ENCODE measurements at places on chromosomes 2 and 18. TPM values are rescaled to one million over a fixed set of nuclear protein-coding genes. Genes with fewer than 3 reads are reported as not detected.

- no peak for DNase-seq
Observed at GRCh38 chr2:128305555-128306080, 13.1 kb downstream of the HS6ST1 start.

DNA sequence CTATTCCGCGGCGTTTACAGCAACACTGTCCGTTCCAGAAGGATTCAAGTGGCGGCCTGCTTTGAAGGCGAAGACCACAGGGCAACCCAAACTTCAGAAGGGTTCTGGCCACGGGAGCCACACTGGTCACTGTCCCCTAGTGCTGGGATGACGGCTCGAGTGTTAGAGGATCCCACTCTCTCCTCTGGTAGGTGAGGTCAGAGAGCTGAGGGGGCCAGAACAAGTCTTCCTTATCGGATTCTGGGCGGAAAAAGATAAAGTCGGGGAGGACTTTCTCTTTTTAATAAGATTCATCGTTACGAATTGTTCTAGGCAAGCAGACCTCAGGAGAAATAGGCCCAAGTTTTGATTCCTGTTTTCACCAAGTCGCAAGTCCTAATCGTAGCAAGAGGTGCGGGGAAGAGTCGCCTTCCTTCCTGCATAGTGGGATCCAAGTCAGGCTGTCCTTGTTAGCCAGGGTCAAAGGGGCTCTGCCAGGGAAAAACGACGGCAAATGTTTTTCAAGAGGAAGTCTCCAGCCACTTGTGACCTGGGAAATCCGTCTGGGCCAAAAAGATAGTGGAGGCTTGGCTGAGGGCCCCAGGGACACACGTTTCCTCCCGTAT, 864 bp upstream of the MYL12A start:
- DNase-seq: peak; percentile 39

Gene EFR3B
- 1.5 TPM for total RNA-seq

GRCh38 chr18:21180588-21180987, 61.4 kb upstream of the GREB1L start:
- no peak for DNase-seq

Gene IAH1
- 87.1 TPM for total RNA-seq

GRCh38 chr2:180385601-180386201, 378.6 kb upstream of the CWC22 start:
- DNase-seq: no peak

DNA sequence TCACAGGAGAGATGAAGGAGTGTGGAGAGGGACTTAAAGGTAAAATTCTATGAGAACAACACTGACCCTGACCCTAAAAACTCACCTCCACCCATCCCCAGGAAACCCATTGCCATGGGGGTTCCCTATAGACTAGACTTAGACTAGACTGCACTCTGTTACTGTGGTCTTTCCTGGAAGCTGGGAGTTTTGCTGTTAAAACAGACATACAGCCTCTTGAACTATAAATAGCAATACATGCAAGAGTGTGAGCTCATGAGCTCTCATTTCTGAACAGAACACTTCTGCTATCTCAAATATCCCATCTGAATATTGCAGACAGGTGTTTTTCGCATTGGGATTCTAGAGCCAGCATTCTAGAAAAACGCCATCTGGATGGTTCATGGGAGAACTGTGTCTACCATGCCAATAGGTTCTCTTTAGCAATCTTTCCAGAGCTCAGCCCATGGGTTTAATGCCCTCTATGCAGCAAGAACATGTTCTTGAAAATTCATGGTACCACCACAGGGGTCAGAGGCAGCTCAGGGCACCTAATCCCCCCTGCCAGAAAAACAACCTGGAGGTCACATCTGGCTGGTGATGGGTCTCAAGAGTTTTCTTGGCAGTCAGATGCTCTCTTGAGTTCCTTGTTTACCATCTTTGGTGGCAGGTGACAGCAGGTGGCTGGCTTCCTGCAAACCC, 51.9 kb downstream of the SLC14A2 start:
- DNase-seq: no peak
